ENCODE measurements at places on chromosomes 4 and X.

DNA sequence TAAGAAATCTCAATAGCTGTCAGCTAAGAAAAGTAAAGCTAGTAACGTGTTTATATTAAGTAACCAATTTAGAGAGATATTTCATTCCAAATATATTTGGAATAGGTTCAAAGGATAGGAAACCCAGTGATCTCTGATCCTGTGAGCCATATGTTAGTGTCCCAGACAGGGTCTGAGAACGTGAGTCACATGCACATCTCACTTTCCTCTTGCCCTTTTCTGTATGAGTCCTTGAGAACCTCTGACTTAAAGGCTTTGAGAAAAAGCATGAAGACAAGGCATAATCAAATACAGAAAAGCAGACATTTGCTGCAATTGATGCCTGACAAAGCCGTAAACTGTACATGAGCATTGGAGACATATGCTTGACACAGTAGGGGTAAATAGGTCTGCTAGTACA is 655.1 kb upstream of the ADGRL3 start:
- no peak for DNase-seq

GRCh38 chr4:162700358-162700757 is 466.3 kb downstream of the NAF1 start:
- no peak for DNase-seq

DNA sequence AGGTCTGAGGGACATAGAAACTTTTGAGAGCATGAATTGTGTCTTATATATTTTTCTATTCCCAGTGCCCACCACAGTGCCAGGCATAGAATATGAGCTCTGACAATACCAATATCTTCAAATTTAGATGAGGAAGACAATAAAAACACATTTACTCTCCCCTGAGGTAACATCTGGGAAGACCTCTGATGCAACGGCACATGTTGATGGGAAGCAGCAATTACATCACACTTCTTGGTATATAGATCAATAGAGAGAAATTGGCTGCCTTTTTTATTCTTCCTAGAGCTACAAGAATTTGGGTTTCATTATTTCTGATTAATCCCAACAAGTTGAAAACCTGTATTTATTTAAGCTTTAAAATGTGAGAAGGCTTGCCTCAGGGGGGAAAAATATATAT is 67.4 kb upstream of the SMAD1 start:
- no peak for DNase-seq

DNA sequence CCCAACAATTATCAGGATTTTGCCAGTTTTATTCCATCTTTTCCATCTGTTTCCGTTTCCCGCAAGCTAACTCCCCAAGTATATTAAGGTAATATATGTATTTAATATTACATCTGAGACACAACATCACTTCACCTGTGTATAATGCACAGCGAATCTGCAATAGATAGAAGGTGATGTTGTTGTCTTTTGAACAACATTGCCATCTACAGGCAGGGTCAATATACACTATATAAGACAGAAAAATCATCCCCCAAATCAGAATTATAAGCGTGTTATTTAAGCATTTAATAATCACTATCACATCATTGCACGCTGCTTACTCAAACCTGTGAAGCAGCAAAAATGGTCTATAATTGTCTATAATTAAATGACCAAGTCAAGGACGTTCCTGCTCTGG is 1115.5 kb downstream of the NLGN4X start:
- DNase-seq, result no peak

DNA sequence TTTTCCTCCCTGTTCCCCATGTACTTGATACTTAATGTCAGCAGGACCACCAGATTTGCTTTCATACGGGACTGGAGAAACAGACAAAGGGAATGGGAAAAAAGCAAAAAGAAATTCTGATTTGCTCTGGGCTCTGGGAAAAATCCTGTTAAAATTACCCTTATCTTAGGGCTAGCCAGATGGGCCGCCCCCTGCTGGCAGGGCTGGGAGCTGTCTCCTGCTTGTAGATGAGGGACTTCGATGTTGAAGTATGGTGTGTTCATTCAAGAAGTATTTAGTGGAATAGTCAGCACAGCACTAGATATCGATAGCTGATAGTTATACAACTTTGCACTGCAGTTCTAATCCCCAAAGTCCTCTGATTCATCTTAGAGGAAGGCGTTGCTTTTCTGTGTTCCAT is 45.8 kb downstream of the BCORL1 start:
- no peak for DNase-seq

DNA sequence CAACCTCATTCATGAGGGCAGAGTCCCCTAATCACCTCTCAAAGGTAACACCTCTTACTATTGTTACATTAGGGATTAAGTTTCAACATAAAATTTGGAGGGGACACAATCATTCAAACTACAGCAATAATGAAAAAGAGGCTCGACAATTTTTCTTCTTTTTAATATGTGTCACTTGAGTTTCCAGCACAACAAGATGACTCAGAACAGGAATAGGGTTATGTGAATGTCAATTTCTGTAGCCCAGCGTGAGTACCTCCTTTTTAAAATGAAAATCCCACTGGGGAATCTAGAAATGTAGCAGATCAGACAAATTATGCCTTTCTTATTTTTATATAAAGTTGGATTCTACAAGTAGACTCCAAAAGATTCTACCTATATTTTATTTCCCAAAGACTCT is 83.7 kb downstream of the ZNF330 start:
- no peak for DNase-seq

- DNase-seq, result no peak
Measured at GRCh38 chr4:47462799-47463234, 685 bp downstream of the COMMD8 start.

DNA sequence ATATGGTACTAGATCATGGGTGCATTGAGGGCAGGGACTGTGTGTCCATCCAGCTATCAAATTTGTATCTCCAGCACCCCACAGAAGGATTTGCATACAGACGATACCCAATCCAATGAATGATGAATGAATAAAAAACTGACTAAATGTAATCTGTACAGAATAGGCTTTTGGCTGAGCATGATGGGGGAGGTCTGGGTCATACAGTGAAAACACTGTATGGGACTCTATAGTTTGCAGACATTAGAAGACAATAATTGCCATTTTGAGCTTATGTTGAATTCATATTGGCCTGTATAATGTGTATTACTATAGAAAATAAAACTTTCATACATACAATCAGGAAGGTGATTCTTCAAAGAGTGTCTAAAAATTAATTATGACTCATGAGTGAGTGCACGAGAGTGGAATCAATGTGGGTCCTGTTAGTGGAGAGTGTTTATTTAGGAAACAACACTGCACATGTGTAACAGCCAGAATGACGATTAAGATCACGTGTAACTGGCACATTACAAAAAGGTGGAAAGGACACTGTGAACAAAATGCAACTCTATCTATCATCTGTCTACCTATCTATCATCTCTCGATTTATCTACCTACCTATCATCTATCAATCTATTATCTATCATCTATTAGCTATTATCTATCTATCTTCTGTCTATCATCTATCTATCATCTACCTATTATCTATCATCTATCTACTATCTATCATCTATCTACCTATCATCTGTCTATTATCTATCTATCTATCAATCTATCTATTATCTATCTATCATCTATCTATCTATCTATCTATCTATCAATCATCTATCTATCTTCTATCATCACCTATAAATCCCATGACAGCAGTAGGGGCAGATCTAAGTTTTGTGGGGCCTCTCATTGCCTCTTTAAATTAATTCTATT is 201.3 kb downstream of the PTTG2 start:
- DNase-seq, result no peak

DNA sequence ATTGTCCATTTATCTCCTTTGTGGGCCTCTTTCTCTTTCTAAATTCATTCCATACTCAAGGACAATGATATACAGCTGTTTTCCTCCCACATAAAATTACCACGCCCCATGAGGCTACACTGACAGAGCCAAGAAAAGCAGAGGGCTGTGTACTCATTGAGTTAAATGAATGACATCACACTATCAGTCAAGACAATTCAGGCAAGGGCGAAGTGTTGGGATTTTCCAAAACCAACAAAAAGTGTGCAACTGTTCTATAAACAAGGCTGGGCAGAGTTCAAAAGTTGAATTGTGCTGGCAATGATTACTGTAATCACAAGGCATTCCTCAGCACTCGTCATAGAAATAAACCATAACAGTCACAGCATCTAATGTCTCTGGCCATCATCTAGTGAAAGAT is 799.6 kb upstream of the DIAPH2 start:
- DNase-seq, result no peak

DNA sequence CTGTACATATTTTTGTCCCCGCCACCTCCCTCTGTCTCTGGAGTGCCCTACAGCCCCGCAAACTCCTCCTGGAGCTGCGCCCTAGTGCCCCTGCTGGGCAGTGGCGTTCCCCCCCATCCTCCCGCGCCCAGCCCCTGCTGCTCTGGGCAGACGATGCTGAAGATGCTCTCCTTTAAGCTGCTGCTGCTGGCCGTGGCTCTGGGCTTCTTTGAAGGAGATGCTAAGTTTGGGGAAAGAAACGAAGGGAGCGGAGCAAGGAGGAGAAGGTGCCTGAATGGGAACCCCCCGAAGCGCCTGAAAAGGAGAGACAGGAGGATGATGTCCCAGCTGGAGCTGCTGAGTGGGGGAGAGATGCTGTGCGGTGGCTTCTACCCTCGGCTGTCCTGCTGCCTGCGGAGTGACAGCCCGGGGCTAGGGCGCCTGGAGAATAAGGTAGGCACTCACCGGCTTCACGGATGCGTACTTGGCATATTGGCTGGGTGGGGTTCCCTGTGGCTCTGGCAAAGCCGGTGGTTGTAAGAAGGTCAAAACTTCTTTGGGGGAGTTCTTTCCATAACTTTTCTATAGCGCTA is 653 bp downstream of the HHIP start:
- DNase-seq, result no peak

DNA sequence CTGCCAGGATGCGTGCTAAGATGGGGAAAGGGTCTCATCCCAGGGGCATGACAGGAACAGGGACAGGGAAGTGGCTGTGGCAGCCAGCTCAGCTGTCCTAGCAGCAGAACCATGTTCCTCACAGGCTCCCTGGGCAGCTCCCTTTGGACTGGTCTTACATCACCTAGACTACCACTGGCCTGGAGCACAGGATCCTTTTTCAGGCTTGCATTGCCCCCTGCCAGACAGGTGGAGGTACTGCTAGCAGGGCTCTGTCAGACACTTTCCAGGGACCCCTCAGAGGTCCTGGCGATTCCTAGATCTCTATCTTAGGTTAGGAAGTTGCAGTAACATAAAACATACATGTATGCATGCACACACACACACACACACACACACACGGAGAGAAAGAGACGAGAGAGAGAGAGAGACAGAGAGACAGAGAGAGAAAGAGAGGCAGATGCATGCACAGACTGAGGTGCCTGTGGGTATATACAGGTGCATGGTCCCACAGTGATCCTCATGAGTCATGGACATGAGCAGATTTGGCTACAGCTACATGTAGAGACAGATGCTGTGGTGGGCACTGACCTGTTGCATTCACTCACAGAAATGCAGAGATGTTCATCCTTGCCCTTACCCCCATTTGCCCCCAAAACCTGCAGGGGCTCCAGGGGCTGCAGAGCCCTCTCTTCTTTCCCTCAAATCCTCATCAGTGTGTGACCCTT is 63.6 kb downstream of the STARD8 start:
- no peak for DNase-seq

GRCh38 chrX:100512471-100512870 is 72.3 kb upstream of the TNMD start:
- no peak for DNase-seq

GRCh38 chr4:102333787-102334186 is 11.5 kb downstream of the SLC39A8 start:
- no peak for DNase-seq

- DNase-seq, result no peak
Measured at GRCh38 chrX:110965409-110966090, 130.4 kb upstream of the PAK3 start.

- DNase-seq, result no peak
Measured at GRCh38 chrX:53028678-53029077, 19.9 kb upstream of the GPR173 start.

DNA sequence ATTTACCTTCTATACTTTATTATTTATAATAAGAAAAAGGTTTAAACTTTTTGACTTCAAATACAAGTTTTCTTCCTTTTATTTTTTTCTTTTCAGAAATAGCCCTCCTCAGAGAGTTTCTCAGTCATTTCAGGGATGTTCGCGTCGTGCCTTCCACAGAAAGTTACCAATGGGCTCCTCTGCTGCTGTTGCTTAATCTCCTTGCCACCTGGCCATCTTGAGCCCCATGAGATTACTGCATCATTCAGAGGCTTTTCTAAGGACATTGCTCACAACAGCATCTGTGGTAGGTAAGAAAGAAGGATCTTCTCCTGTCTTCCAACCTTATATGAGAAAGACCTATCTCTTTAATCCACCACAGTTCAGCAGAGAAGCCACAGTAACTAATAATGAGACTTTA is 1361.9 kb upstream of the ADGRL3 start:
- no peak for DNase-seq

GRCh38 chr4:89519771-89520320 is 212.2 kb upstream of the GPRIN3 start:
- DNase-seq, result no peak

DNA sequence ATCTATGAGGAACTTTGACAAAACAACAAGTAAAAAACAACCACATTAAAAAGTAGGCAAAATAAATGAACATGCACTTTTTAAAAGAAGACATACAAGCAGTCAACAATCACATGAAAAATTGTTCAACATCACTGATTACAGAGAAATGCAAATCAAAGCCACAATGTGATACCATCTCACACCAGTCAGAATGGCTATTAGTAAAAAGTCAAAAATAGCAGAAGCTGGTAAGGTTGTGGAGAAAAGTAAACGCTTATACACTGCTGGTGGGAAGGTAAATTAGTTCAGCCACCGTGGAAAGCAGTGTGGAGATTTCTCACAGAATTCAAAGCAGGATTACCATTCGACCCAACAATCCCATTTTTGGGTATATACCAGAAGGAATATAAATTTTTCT is 17.0 kb upstream of the LNX1 start:
- DNase-seq, result no peak

- DNase-seq, result no peak
Measured at GRCh38 chr4:147799986-147800555, 68.2 kb downstream of the ARHGAP10 start.

DNA sequence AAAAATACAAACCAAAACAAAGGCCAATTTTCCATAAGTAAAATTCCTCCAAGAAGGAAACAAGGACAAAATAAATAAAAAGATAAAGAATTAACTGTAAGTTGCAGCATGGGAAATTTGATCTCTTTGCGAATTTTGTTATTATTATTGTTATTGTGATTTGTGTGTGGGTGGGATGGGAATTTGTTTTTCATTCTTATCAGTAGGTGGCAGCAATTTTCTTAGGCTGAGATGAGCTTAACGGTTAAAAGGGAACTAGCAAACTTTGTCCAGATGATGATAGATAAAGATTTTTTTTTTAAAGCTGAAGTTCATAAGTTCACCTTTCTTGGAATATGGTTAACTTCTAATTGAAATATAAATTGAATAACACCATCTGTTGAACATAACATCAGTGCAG is 83.2 kb upstream of the IL1RAPL2 start:
- no peak for DNase-seq
